ENCODE measurements at places on chromosomes 5 and 9.

GRCh38 chr5:33934176-33934575, 2.0 kb upstream of the RXFP3 start:
- DNase-seq = peak; percentile 69

GRCh38 chr5:122177161-122177560, 47.8 kb downstream of the ZNF474 start:
- DNase-seq = no peak

GRCh38 chr5:138654281-138654867, 79.2 kb upstream of the HSPA9 start:
- DNase-seq = peak; percentile 63

DNA sequence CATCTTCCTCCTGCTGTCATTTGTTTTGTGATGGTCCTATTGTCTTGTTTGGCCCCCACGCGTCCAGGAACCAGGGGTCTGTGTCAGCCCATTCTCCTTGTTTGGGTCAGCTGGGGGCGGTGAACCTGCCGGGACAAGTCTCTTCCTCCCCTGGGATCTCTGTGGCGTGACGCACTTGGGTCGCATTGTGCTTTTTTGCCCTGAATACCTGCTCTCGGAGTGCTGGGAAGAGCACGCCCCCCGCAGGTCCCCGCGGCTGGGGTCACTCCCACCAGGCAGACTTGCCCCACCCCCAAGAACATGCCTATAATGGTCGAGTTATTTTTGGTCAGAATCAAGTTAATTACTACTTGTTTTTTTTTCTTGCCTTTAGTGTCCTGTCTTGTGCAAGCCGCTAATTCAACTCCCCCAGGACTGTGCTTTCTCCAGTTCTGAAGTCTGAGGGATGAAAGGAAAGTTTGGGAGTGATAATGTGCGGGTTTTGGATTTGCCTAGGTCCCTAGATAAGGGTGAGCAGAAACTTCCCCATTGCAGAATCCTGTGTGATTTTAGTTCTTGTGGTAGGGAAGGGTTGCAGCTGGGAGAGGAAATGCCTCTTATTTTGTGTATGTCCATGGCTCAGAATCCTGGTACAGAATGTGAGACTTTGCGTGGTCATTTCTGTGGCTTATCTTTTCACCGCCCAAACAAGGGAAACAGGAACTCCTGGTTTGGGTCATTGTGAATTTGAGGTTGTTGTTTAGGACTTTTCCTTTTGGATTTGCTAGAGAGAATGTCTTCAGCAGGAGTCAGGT, 789 bp downstream of the ACER2 start:
- DNase-seq = no peak

DNA sequence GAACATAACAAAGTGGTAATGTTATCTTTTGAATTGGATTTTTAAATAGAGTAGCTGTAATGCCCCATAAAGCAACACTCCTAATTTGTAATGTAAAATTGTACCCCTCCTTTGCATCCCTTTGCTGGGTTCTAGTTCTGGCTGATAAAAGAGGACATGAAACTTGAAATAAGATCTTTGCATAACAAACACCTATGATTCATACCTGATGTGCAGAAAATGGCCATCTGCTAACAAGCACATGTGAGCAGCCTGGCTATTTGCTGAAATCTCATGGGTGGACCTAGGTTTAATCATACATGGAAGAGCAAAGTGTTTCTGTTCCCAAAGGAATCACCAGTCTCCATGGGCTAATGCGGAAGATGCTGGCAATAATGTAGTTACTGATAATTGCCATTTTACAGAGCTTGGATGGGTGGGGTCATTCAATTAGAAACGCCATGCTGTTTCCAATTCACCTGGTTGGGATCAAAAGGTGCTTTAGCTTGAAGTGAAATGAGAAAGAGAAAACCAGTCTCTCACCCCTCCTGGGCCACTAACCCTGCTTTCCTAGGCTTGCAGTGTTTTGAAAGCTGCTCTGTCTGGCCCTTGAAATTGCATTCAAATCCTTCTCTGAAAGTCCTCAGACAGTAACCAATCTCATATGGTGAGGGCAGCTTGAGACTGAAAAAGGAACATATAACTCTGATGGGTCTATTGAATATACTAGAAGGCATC, 585.1 kb downstream of the TLE4 start:
- DNase-seq = no peak

GRCh38 chr5:143752165-143752850, 59.7 kb upstream of the HMHB1 start:
- DNase-seq = no peak

GRCh38 chr5:3359642-3360041, 236.0 kb upstream of the IRX1 start:
- DNase-seq = no peak

DNA sequence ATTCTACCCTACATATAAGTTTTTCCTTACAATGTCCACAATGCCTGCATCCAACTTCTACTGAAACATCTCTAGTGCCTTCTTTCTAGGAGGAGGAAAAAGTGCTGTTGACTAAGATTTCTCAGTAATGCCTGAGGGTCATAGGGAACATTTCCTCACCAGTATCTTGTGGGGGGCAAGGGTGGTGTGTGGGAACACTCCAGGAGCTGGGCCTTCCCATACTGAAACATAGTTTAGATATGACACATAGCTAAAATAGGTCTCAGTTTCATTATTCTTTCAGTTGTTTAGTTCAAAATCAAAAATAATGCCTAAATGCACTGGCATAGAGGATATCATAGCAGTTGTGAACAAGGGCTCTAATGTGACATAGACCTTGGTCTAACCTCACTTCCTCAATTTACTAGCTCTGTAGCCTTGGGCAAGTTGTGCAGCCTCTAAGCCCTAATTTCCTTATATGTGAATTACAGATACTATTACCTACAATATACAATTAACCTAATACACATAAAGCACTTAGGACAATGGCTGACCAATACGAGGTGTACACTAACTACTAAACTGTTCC, 66.1 kb downstream of the HAPLN1 start:
- peak; percentile 35 for DNase-seq

- no peak for DNase-seq
These were observed 18.8 kb downstream of the UBE2R2 start for GRCh38 chr9:33835625-33836260.

GRCh38 chr9:19286634-19287188, 56.2 kb downstream of the DENND4C start:
- peak; percentile 34 for DNase-seq

- peak; percentile 84 for DNase-seq
These were observed 1.3 kb downstream of the FBXL7 start for GRCh38 chr5:15501091-15501791.

DNA sequence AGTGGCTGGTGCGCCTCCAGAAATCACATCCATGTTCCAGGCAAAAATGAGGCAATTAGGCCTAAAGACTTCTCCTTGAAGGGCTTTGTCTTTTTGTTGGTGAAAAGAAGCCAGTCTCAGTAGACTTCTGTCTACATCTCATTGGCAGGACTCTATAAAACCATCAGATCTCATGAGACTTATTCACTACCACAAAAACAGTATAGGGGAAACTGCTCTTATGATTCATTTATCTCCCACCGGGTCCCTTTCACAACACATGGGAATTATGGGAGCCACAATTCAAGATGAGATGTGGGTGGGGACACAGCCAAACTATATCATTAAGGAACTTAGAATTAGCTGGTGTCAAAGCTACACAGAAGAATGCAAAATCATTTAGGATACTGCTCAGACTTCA, 77.7 kb upstream of the SNX2 start:
- peak; percentile 6 for DNase-seq

- DNase-seq = peak; percentile 50
These were observed 48.2 kb downstream of the DAPK1 start for GRCh38 chr9:87545858-87546257.

- DNase-seq = no peak
These were observed 25.7 kb downstream of the NPR3 start for GRCh38 chr5:32736842-32737241.

DNA sequence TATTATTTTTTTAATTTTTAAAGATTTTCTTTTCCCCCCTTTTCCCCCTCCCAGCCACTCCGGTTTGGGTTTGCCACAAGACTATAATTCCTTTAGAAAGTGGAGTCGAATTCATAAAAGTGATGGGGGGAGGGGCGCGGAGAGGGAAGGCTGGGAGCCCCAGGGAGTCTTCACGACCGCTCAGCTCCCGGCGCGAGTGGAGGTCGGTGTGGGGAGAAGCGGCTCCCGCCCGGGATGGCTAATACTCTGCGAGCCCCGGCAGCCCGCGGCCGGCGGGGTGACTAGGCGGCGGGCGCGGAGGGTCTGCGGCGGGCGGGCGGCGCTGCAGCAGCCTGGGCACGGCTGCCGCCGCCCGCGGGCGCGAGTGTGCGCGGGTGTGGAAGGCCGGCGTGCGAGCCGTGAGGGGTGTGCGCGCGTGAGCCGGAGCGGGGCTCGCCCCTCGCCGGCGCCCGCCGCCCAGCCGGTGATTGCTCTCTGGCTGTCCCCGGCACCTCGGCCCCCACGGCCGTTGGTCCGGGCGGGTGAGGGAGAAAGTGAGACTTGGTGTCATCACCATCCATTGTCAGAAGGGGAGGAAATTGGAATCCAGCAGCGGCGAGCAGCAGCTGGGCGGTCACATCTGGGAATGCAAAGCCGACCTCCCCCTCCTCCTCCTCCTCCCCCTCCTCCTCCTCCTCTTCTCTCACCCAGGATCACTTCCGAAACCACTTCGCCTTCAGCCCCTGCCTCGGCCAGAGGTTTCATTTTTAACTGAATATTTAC, at the start of gene PARP8:
Gene PARP8 (plus strand): TSS at position 377 of the 762 bp plus-strand sequence. CDS start 459 bp downstream, outside the sequence.
- peak; percentile 63 for DNase-seq

GRCh38 chr9:76758476-76758875, 5.8 kb upstream of the PCA3 start:
- DNase-seq = peak; percentile 3

GRCh38 chr9:130145658-130146057, 26.5 kb upstream of the NCS1 start:
- DNase-seq = no peak

DNA sequence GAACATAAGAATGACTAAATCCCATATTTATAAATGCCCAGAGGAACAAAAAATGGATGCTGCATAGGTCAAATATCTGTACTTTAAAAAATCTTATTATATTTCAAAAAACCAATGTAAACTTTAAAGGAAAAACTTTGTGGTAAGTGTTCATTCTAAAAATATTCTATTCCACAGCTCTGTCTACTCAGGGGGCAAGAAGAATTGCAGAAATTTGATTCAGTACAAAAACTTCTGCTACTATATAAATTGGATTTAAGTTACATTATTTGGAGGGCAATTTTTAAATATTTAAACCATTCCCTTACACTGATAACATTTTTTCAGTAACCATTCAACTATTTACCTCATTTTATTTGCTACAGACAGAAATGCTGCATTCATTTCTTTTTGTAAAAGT, 32.1 kb downstream of the NFIB start:
- peak; percentile 32 for DNase-seq

- DNase-seq = no peak
These were observed 64.6 kb upstream of the CAST start for GRCh38 chr5:96597438-96598020.

- DNase-seq = peak; percentile 53
These were observed 34.3 kb upstream of the RNF130 start for GRCh38 chr5:180105827-180106312.

DNA sequence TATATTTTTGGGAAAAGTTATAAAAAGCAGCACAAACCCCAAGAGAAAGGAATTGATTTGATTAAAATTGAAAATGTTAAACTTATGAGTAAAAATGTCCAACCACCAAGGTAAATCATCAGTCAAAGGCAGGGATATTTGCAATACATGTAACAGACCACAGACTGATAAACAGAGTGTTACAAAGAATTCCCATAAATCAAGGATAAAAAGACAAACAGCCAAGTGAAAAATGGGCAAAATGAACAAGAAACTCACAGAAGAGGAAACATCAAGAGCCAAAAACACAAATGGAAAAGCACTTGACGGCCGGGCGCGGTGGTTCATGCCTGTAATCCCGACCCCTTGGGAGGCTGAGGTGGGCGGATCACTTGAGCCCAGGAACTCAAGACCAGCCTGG, 81.3 kb upstream of the HRH2 start:
- DNase-seq = no peak

- DNase-seq = peak; percentile 46
These were observed 984 bp downstream of the STXBP1 start for GRCh38 chr9:127612939-127613582.

DNA sequence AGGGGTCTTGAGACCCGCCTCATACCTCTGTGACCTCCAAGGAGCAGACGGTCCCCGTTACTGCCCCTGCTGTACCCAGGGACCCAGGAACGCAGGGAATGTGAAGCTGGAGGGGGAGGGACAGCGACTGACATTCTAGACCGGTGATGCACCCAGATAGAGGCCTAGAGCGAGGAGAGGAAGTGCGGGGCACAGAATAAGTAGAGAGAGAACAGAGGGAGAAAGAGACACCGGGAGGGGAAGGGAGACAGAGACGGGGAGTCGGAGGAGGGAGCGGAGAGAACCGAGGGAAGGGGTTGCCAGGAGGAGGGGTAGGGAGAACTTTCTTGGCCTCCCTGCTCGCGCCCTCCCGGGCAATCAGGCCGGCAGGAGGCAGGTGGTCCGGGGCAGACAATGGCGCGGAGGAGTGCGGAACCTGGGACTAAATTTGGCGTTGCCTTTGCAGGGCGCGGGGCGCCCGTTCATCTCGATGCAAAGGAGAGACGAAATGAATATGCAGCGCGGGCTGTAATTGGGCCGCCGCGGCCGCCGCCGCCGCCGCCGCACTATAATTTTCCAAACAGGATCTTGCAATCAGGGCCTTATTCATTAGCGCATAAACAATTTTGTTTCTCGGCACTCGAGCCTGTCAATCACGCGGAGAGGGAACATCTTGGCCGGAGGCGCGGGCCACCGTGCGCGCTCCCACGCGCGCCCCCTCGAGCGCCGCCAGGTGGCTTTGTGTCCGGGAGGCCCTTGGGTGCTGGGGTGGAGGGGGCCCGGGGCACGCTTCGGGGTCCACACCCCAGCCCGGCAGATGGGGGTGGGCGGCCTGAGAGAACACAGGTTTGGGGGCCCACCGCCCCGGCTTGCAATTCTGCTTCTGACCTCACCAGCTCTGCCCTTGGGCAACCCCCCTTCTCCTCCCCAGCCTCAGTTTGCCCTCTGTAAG, 33.0 kb downstream of the NDUFA8 start:
- peak; percentile 86 for DNase-seq

DNA sequence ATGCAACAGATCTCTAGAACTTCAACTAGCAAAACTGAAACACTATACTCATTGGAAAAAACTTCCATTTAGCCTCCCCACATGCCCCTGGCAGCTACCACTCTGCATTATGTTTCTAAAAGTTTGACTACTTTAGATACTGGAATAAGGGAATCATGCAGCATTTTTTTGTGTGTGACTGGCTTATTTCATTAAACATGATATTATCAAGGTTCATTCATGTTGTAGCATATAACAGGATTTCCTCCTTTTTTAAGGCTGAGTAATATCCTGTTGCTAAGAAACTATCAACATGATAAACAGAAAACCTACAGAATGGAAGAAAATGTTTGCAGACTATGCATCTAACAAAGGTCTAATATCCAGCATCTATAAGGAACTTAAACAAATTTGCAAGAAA, 597.9 kb downstream of the DMRTA1 start:
- peak; percentile 6 for DNase-seq

GRCh38 chr5:35029333-35029732, 18.4 kb downstream of the AGXT2 start:
- peak; percentile 25 for DNase-seq

GRCh38 chr5:68277431-68277830, 61.9 kb downstream of the PIK3R1 start:
- DNase-seq = peak; percentile 52

- no peak for DNase-seq
These were observed 38.0 kb upstream of the UBTD2 start for GRCh38 chr5:172321593-172321992.

All from fibroblast of skin of back (primary cell).